ENCODE measurements at places on chromosomes 7 and 10.
A peak's percentile ranks its signal among the peaks of the same experiment; 100 is the strongest.

- no peak for DNase-seq
Measured at GRCh38 chr7:124155432-124156022, 122.7 kb upstream of the TMEM229A start.

- no peak for DNase-seq
Measured at GRCh38 chr7:95316588-95316987, 7.7 kb downstream of the PON1 start.

- DNase-seq: no peak
Measured at GRCh38 chr10:44463511-44464121, 78.7 kb upstream of the CXCL12 start.

DNA sequence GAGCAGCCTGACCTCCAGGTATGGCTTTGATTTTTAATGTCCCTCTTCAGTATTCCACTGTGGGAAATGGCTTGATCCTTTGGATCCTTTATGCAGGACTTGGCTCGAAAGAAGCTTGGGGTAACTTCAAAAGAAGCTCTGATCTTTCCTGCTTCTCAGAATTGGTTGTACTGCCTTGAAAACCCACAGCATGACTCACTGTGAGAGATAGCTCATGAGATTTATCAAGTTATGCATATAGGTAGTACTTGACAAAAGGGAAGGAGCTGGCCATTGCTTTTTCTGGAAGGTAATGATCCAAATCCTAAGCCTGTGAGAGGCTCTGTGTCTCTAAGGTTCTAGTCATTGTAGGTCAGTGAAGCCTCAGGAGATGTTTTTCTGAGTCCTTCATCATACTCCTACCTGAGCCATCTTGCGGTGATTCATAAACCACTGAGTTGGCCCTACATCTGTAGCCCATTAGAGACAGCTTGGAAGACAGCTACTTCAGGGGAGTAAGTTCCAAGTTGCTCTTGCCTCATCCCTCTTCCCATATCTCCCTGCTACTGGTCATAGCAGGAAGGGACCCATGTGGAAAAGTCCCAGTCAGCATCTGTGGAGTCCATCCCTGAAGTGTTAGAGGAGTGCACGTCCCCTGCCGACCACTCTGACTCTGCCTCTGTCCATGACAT is 36.7 kb upstream of the NFKB2 start:
- DNase-seq: no peak

DNA sequence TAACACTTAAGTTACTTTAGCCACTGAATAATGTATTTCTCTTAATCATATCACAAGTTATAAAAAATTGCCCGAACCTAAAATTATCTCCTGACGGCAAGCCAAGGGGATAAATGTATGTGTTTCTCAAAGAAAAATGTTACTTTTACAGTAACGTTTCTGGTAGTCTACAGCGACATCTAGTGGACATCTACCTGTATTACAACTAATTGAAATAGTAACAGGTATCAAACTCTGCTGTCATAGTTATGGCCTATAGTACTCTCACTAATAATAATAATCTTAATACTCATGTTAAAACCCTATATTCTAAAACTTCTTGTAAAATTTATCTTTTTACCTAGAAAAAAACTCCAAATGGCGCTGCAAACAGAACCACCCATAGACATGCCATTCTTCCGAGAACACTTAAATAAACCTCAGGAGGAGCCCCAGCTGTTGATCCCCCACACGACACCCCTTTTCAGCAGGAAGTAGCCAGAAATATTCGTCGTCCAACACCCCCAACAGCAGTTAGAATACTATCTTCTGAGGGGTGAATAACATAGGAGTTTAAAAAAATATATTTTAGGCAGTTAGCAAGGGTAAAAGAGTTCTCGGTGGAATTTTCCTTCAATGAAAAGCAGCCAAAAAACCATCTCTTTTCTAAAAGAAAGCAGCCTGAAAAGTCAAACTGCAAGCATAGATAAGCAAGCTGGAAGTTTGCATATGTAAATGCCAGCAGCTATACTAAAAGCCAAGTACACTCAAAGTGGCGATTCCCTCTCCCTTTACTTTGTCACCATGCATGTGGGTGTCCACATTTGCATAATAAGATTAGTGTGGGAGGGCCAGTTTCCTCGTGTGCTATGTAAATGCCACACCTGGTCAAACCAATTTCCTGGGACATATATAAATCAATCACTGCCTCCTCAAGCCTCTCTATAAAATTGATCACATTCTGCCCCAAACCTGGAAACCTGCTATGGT is 40.5 kb upstream of the ZNF107 start:
- DNase-seq: no peak

DNA sequence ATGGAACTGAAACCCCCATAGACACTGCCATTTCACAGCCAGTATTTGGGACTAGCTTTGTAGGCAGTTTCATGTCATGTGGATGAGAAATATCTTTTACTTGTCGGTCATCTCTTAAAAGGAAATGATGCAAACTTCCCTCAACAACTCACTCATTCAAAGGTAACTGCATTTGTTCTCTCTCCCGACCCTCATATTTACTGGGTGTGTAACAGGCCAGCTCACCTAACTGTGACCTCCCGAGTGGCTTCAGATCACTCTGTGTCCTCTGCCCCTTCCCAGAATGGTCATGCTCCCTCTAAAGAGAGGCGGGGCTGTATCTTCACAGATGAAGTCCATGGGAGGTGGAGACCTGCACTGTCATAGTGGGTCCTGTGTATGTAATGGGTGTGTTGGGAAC is 14.7 kb downstream of the LRRC18 start:
- no peak for DNase-seq

GRCh38 chr10:22620140-22620857 is 94.1 kb downstream of the PIP4K2A start:
- no peak for DNase-seq

- no peak for DNase-seq
Measured at GRCh38 chr10:114489521-114490310, 85.4 kb upstream of the AFAP1L2 start.

DNA sequence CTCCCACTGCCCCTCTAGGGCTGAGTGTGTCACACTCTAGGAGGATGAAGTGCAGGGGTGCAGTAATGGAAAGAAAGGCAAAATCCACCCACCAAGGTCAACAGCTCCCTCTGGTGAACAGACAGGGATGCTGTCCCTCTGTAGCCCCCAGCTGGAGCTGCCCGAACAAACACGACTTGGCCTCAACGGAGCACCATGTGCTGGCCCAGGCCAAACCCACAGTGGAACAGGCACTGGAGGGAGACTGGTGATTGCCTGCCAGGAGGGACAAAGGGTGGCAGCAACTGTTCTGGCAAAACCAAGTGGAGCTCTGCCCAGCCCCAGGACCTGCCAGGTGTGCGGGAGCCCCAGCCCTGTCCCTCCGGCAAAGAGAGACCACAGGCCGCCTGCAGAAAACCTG is 20.7 kb downstream of the PDIA4 start:
- DNase-seq: no peak

DNA sequence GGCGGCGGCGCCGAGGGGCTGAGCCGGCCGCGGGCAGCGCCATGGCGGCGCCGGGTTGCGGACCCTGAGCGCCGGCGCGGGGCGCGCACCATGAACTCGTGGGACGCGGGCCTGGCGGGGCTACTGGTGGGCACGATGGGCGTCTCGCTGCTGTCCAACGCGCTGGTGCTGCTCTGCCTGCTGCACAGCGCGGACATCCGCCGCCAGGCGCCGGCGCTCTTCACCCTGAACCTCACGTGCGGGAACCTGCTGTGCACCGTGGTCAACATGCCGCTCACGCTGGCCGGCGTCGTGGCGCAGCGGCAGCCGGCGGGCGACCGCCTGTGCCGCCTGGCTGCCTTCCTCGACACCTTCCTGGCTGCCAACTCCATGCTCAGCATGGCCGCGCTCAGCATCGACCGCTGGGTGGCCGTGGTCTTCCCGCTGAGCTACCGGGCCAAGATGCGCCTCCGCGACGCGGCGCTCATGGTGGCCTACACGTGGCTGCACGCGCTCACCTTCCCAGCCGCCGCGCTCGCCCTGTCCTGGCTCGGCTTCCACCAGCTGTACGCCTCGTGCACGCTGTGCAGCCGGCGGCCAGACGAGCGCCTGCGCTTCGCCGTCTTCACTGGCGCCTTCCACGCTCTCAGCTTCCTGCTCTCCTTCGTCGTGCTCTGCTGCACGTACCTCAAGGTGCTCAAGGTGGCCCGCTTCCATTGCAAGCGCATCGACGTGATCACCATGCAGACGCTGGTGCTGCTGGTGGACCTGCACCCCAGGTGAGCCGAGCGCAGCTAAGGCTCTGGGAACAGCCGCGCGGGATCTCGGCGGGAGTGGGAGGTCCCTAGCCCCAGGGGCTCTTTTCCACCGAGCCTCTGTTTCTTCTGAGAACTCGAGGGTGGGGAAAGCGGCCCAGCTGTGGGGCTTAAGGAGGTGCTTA is at the start of gene GPR26:
Gene GPR26 (plus strand): TSS at position 38 of the 919 bp plus-strand sequence. CDS start 53 bp downstream, at position 91.
- DNase-seq: no peak

- DNase-seq: no peak
Measured at GRCh38 chr7:95478272-95479037, 7.3 kb upstream of the ASB4 start.

DNA sequence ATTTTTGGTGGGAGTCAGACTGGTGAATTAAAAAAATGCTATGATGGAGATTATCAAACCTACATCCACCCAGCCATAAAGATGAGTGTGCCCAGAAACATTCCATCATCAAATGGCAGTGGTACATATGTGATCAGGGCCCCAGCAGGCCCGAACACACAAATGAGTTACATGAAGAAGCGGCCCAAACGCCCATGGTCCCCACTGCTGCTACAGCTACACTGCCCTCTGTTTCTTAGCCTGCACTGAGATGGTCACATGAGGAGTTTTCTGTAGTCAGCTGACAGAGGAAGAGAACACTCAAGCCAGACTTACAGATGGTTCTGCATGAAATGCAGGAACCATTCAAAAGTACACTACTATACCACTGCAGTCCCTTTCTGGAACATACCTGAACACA is 96.4 kb upstream of the ARID5B start:
- DNase-seq: no peak

DNA sequence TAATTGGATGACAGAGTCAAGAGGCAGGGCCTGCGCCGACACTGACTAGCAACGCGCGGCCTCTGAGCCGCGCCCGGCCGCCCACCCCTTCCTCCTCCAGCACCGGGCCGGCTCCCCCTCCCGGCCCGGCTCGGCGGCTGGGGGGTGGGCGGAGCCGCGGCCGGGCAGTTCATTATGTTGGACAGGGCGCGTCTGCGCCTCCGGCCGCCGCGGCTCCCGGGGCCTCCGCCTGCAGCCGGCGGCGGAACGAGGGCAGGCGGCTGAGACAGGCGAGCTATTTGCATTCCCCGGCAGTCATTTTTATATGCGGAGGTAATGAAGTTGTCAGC is 106.7 kb downstream of the SNX10 start:
- no peak for DNase-seq

- no peak for DNase-seq
Measured at GRCh38 chr7:158726277-158726807, 21.7 kb upstream of the NCAPG2 start.

DNA sequence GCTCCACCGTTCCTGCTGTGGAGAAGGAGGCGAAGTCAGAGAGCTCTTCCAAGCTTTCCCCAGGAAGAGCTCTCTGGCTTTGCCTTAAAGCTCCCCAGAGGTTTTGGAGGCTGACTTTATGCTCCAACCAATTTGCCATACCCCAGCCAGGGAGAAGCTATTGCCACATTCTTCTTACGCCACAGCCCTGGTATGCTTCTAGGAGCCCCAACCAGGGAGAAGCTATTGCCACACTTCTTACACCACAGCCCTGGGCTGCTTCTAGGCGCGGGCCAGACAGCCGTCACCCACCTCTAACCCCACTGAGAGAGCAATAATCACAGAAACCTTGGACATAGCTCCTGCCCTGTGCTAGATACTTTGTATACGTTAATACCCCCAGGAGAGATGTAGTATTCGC is 951 bp downstream of the ELOVL3 start:
- DNase-seq: no peak

DNA sequence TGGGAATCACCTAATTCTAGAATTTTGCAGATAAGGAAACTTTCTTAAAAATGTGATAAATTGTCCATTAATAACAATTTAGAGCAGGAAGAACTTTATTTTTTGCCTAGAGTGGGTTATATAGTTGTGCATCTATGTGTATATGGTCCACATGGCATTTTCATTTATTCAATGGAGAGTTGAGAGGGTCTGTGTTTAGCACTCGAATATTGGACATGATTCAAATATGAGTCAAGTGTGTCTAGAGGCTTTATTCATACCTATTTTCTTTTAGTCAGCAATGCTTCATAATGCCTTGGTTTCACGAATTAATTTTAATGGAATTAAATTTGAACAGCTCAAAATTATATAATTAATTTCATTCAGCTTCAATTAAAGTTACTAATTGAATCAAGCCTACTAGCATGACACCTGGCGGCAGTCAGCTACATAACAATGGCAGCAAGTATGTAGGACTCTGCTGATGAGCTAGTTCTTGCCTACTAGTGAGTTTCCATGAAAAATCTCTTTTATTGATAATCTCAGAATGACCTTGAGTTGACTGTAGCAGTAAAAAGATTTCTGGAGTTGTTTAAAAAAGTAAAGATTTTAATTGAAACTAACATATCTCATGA is 17.7 kb downstream of the MDFIC start:
- peak; percentile 20 for DNase-seq
